ENCODE measurements at places on chromosomes 12 and 14. TPM values are rescaled to one million over a fixed set of nuclear protein-coding genes. Genes with fewer than 3 reads are reported as not detected.

Gene DNAJC22
- total RNA-seq: 2.5 TPM

Gene LRRC43
- 0.38 TPM for total RNA-seq

Gene DBX2
- total RNA-seq: not detected

Gene FOXA1
- total RNA-seq: not detected

Gene PKP2
- total RNA-seq: 0.38 TPM
